Calu3 (cell line): ENCODE measurements at places on chromosomes 6 and 20. TPM values are rescaled to one million over a fixed set of nuclear protein-coding genes. Genes with fewer than 3 reads are reported as not detected.

GRCh38 chr6:66896415-66896814 lies 1189.4 kb upstream of the EYS start:
- DNase-seq: peak; percentile 22

GRCh38 chr6:128290221-128290620 lies 230.2 kb downstream of the PTPRK start:
- DNase-seq: no peak

The SNPH gene
- 2.0 and 2.4 TPM in 2 replicates for total RNA-seq

GRCh38 chr6:98471444-98471843 lies 362.9 kb upstream of the POU3F2 start:
- no peak for DNase-seq

GRCh38 chr6:34027445-34027936 lies 118.4 kb downstream of the GRM4 start:
- peak; percentile 82 for DNase-seq

DNA sequence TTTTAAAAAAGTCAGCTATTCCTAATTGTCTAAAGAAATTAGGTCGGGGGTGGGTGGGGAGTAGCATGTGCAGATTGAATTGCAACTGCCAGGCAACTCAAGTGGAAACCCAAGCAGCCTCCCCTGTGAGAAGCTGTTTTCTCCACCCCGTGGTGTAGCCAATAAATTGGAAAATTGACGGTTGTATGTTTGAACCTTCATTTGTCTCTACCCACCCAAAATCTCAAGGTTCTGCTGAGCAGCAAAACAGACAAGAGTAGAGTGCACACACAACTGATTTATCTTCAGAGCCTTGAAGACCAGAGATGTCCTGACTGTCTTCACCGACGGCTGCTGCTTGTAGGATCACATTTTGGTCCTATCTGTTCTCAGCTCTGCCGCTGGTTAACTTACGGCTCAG lies 88.5 kb downstream of the DTD1 start:
- DNase-seq: no peak

The JPH2 gene
- 0.50 and 0.59 TPM in 2 replicates for total RNA-seq

- DNase-seq: no peak
These were observed 13.8 kb upstream of the DUSP22 start for GRCh38 chr6:278494-278893.

- no peak for DNase-seq
These were observed 730 bp downstream of the INSM1 start for GRCh38 chr20:20368418-20369249.

The OR2B6 gene
- 0.78 and 1.5 TPM in 2 replicates for total RNA-seq

DNA sequence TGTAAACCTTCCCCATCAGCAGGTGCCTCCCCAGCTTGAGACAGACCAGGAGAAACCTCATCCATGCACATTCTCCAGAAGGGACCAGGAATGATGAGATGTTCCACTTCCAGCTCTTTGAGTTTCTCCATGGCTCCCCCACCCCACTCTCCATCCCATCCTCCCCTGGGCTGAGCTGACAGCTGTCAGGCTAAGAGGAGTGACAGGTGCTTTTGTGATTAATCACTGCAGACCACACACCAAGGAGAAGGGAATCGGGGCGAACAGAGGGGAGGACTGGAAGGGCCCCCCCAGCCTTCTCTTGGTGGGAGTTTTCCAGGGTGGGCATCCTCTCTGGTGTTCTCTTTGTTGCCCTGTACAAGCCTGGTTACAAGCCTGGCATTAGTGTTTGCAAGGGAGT lies 56.1 kb upstream of the ZFAND3 start:
- no peak for DNase-seq

The BPI gene
- total RNA-seq: not detected in 2 replicates

- DNase-seq: no peak
These were observed 53.0 kb upstream of the CDKAL1 start for GRCh38 chr6:20481281-20481680.

DNA sequence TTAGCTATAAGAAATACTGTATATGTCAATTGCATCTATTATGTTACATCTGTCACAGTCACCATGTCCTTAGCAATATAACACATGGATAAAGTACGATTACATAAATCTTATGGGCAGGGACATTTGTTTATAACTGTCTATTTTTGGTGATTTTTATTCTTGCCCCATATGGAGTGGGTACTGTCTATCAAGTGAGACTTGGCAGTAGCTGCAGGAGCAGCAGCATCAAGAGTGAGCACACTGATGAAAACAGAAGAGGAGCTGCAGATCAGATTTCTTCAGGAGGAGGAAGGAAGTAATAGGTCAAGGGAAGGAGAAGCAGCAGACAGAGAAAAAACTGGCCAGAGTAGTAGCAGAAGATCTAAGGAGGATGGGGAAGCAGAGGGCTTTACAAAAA lies 516.7 kb downstream of the C6orf118 start:
- DNase-seq: no peak

GRCh38 chr6:68144667-68145066 lies 490.4 kb upstream of the ADGRB3 start:
- DNase-seq: no peak

DNA sequence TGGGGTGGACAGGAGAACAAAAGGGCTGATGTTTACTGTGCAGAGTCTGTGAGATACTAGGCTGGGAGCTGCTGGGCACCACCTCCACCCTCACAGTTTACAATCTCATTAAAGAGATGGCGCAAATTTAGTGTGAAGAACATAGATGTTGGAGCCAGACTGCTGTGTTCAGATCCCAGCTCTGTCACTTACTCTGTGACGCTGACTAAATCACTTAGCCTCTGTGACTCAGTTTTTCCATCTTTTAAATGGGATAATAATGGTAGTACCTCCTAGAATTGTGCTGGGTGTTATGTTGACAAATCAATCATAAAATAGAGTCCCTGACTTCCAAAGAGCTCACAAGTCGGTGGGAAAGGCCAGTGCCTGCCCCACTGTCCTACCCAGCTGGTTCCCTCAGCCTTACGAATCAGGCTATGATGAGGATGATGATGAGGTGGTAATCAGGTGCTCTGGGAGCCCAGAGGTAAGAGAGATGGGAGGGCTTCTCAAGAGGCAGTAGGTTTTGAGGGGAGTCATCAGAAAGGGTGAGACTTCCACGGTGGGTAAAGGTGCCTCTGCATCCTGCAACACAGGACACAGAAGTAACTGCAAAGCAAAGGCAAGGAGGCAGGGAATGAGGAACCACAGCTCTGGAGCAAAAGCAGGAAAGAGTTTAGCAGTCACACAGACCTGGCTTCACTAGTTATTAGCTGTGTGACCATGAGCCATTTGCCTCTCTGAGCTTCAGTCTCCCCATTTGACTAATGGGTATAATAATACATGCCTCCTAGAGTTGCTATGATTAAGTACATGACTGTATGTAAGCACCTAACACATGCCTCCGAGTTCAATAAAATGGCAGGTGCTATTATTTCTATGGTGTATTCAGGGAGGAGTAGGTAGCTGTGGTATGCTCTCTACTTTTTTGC lies 8.9 kb downstream of the FYN start:
- DNase-seq: no peak

GRCh38 chr6:19309661-19310060 lies 527.5 kb upstream of the ID4 start:
- DNase-seq: no peak

GRCh38 chr20:753897-754635 lies 14.2 kb downstream of the SLC52A3 start:
- peak; percentile 54 for DNase-seq

DNA sequence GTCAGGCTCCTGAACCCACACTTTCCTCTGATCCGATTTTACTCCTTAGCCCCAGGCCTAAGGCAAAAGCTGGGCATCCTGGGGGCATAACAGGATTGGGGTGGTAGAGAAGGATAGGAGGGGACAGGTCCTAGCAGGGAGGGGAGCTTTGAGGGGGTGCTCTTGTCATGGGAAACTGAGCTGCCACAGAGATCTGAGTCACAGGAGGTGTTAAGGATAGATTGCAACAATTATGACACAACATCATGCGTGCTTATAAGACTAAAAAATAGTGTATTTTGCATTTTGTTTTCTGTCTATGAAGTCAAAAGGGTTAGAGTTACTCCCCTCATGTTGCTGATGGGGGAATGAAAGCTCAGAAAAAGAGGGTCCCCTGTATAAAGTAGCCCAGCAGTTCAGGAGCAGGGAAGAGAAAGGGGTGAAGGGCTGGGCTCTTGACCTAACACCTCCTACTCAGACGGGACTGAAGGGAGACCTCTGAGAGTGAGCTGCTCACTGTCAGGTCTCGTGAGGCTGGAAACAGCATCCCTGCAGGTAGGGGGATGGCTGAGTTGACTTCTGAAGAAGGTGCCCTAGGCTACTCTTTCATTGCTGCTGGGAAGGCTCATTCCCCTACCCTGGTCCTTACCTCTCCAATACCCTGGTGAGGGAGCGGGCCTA lies 2.0 kb downstream of the GLP1R start:
- no peak for DNase-seq

DNA sequence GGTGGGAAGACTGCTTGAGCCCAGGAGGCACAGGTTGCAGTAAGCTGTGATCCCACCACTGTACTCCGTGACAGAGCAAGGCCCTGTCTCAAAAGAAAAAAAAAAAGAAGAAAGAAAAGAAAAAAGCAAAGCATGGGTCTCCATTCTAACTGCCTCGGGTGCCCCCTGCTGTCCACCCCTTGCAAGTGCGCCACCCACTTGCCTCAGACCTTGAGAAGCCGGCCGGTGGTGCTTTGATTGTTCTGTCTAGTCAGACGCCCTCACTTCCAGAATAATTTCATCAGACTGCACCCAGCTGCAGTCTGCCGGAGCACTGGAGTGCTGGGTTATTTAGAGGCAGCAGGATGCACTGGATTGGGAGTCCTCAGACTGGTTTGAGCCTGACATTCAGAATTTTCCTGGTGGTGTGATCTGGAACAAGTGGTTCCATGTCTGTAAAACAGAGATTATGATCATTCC lies 17.6 kb upstream of the TM9SF4 start:
- DNase-seq: peak; percentile 91

DNA sequence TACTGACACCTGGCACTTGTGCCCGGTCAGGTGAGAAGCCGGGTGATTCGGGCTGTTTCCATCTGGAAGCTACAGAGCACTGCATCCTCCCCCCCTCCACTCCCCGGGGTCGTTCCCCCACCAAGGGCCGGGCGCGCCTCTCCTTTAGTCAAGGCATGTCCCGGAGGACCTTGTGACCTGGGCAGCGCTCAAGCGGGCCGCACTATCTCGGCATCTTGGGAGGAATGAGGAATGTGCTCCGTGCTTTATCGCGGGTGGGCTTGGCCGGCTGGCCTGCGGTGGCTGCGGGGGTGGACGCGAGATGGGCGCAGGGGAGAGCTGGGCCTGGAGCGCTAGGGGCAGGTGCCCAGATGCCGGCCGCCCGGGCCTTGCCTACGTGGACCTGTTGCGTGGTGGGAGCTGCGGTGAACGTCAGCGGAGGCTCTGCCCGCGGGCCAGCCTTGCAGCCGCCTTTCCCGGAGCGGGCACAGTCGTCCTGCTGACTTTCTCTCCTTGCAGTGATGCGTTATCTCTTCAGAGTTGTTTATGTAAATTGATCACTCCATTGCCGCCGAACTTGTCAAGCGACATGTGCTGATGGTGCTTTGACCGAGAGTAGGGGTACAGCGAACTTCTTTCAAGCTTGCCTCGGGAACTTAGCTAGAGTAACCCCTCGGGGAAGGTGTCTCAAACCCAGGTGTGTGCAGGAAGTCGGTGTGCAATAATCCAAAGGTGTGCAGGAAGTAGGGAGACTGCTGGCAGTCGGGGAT lies 1.1 kb downstream of the LRRC1 start:
- peak; percentile 45 for DNase-seq

The SYNJ2 gene
- total RNA-seq: 26.8 and 29.1 TPM in 2 replicates

GRCh38 chr6:157110607-157111006 lies 212.7 kb downstream of the TMEM242 start:
- no peak for DNase-seq

The RNF144B gene
- 7.4 and 12.1 TPM in 2 replicates for total RNA-seq

The EPB41L2 gene
- 284 and 332 TPM in 2 replicates for total RNA-seq

DNA sequence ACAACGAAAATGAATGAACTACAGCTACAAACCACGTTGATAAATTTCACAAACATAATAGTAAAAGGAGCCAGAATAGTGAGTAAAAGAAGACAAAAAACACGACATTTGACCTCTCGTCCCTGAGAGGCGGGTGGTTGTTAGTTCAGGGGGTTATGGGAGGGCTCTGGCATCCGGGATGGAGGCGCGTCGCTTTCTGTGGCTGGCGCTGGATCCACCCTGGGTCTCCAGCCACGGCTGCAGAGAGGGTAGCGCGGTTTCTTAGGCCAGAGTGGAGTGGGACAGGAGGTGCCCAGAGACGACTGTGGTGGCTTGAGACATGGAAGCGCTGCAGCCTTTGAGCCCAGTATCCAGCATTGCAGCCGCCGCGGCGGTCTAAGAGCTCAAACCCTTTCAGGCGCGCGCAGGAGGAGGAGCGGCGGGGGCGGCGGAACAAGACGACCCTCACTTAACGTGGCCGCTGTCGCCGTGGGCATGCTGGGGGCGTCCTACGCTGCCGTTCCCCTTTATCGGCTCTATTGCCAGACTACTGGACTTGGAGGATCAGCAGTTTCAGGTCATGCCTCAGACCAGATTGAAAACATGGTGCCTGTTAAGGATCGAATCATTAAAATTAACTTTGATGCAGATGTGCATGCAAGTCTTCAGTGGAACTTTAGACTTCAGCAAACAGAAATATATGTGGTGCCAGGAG lies 3.7 kb upstream of the ZSCAN23 start:
- no peak for DNase-seq

The HLA-DQA1 gene
- 6.9 and 12.9 TPM in 2 replicates for total RNA-seq

The SLC44A4 gene
- total RNA-seq: 185 and 238 TPM in 2 replicates

The MYO6 gene
- 122 and 153 TPM in 2 replicates for total RNA-seq

- DNase-seq: no peak
These were observed 230.9 kb downstream of the CDC5L start for GRCh38 chr6:44618371-44618770.

The RIPOR2 gene
- 0.47 and 4.7 TPM in 2 replicates for total RNA-seq

DNA sequence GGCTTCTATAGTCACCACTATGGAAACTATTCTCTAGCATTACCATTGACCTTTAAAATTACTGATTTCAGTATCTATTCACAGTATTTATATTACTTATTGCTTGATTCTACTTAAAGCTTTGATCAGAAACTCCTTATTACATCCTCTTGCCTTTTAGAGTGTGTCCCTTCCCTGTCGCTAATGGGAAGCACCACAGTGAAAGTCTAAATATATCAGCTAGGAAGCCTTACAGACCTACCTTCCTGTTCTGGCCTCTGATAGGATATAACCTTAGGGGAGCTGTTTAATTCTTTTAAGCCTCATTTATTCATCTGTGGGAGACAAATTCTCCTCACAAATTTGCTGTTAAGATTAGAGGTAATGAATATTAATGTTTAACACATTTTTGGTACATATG lies 122.7 kb downstream of the ADGRB3 start:
- no peak for DNase-seq

The PNLDC1 gene
- total RNA-seq: 0.52 and 0.71 TPM in 2 replicates

DNA sequence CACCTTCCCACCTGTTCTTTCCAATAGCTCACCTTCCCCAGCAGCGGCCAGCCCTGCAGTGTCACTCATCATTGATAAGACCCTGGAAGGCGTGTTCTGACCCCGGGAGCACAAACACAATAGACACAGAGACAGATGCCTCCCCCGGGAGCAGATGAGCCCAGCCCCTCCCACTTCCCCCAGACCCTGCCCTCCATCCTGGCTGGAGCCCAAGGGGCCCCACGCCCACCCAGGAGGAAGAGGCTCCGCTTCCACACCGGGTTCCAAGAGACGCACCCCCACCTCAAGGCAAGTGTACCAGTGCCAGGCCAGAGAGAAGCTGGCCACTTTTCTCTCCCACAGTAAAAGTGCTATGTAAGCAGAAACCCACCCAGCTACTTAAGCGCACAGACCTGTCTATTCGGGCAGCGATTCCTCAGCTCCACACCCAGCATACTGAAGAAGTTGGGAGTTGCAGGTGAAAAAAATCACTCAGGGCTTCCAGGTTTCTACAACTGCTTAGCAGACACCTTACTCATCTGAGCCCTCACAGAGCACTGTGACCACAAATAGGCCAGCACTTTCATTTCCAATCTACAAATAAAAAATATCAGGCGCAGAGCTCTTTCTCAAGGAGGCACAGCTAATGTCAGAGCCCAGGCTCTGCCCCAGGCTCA lies 93.4 kb upstream of the NXT1 start:
- no peak for DNase-seq
